CD8-positive, alpha-beta T cell (primary cell): ENCODE measurements at places on chromosomes 12 and 14.

- DNase-seq = no peak
These were observed 21.7 kb downstream of the MMP17 start for GRCh38 chr12:131849700-131850553.

GRCh38 chr12:127688906-127689428 is 578.0 kb upstream of the TMEM132C start:
- no peak for DNase-seq

GRCh38 chr12:121300083-121300819 is 3.7 kb upstream of the CAMKK2 start:
- no peak for DNase-seq

- no peak for DNase-seq
These were observed 35.8 kb upstream of the SPPL3 start for GRCh38 chr12:120940006-120940405.

DNA sequence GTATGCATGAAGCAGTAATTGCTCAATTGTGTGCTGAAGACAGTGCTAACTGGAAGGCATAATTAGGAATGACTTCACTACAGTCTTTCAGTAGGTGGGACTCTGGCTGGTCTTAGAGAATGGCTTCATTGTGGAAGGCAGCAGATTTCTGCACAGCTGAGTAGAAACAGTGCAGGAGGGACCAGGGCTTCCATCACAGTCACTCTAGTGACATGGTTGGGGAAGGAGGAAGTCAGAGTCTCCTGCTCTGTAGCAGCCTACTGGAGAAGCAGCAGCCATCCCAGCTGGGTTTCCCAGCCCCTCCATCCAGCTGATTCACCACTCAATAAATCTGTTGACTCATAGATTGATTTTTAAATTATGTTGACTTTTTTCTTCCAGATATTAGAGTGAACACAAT is 80.6 kb upstream of the DBX2 start:
- DNase-seq = no peak

DNA sequence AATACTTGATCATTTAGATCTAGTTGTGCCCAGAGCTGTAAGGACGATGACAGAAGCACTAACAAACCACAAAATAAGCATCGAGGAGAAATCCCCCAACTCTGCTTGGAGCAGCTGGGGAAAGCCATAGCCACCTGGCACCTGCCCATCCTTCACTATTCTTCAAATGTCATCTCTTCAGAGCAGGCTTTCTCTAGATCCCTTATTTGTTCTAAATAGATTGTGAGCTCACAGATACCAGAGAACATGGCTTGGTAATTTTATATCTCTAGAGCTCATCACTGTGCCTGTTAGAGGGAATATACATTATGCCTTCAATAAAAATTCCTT is 50.9 kb downstream of the GRIP1 start:
- no peak for DNase-seq

GRCh38 chr12:14367040-14367661 is 1.7 kb downstream of the ATF7IP start:
- no peak for DNase-seq

DNA sequence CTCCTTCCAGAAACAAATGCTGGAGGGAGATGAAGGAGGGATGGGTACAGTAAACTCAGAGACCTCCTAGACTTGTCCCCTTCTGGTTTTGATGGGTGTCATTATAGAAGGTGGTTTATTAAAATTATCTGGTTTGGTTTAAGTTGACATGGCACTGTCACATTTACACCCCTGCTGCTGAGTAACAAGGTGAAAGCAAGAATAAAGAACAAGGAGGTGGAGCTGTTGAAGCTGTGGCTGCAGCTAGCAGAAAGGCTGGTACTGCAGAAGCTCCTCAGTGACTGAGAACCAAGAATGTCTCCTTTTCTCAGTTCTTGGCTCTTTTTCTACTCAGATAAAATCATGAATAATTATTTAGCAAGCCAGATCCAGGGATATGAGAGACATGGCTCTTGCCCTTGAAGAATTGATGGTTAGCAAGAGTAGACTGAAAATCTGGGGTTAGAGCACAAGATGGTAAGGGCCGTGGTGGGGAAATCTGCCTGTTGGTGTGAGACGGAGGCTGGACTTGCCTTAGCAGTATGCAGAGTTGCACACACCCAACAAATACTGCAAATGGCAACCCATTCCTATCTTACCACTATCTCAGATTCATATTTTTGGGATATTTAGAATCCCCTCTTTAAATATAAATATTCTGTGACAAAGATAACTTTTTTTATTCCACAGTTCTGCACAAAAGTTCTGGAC is at the start of gene GZMH:
TSS of gene GZMH (minus strand) at position 31 of the 690 bp plus-strand sequence. CDS start 72 bp downstream, outside the sequence.
- no peak for DNase-seq

GRCh38 chr12:11856971-11857370 is 207.5 kb downstream of the ETV6 start:
- DNase-seq = no peak

GRCh38 chr14:67951529-67952135 is 132.1 kb downstream of the RAD51B start:
- no peak for DNase-seq

- DNase-seq = no peak
These were observed 388.8 kb upstream of the PDE3A start for GRCh38 chr12:19979584-19979983.

GRCh38 chr14:97036086-97036852 is 239.1 kb downstream of the VRK1 start:
- DNase-seq = no peak

- no peak for DNase-seq
These were observed 14.4 kb downstream of the TNFRSF1A start for GRCh38 chr12:6327229-6328041.

GRCh38 chr12:30823156-30823699 is 68.5 kb upstream of the CAPRIN2 start:
- DNase-seq = no peak

GRCh38 chr12:128314611-128315010 is 47.6 kb downstream of the TMEM132C start:
- DNase-seq = no peak

- no peak for DNase-seq
These were observed 112.9 kb downstream of the TSHR start for GRCh38 chr14:81068176-81068782.

DNA sequence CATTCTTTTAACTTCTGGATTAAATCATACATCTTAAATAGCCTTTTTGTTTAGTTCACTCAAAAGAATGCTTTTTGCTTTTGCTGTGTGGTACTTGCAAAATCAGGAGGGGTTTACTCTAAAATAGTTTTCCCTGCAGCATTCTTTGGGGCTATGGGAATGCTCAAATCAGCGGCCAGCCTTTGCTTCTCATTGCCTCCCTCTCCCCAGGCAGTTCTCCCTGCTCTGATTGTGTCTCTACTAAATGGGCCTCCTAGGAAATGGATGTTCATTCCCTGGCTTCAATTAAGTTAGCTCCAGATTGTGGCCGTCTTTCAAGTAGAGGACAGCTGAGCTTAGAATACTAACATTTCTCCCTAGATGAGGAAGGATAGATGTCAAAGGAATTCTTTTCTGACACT is 4.4 kb downstream of the TULP3 start:
- no peak for DNase-seq

- DNase-seq = no peak
These were observed 44.5 kb downstream of the RERGL start for GRCh38 chr12:18045446-18045992.

DNA sequence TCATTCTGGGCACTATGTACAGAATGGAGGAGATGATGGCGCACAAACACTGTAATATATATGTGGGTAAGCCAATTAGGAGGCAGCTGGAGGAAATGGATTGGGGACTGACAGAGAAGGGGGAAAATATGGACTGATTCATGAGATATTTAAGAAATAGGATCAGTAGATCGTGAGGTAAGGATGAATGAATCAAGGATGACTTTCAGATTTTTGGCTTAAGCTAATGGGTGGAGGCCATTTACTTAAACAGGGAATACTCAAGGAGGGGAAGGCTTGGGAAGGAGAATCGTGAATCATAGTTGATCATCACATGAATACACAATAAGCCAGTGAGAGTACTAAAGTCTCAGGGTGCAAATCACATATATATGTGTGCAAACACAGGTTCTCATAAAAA is 11.2 kb upstream of the GNPNAT1 start:
- DNase-seq = no peak

DNA sequence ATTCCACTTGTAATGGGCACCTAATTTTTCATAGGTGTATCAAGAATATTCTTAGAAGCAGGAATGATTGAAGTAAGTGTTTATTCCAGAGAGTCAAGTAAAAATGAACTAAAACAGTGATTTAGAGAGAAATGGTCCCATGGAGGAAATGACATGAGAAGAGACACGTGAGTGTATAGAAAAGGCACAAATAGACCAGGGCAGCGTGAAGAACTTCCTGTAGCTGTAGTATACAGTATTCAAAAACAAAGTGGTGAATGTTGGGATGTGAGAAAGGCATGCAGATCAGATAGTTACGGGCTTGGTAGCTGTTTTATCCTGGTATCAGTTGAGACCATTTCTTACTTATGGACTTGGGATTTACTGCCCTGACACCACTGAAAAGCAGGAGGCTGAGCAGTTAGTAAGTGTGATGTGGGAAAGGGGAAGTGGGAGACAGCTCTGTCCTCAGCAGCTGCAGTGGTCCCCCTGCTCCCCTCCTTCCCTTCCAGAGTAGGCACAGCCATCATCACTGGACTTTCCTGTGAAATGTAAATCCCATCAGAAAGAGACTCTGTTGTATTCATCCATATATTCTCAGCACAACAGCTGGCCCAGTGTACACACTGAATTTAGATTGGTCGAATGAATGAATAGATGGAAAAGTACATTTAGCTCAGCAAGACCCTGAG is 16.8 kb upstream of the TESPA1 start:
- no peak for DNase-seq

- DNase-seq = no peak
These were observed 234.9 kb downstream of the KTN1 start for GRCh38 chr14:55814873-55815272.

DNA sequence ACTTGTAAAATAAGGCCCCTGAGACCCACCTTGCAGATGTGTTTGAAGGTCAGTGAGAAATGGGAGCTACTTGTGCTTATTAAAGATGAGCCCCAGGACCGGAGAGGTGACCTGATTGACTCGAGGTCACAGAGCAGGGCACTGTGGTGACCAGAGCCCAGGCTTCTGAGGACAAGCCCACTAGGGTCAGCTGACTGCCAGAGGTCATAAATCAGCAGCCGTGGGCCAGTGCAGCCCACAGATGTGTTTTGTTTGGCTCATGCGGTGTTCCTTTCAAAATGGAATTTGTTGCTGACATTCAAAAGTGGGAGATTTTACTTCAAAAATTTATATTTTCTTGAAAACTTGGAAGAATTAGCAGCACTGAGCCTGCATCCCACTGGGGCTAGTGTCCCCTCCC is 24.5 kb downstream of the JDP2 start:
- no peak for DNase-seq

DNA sequence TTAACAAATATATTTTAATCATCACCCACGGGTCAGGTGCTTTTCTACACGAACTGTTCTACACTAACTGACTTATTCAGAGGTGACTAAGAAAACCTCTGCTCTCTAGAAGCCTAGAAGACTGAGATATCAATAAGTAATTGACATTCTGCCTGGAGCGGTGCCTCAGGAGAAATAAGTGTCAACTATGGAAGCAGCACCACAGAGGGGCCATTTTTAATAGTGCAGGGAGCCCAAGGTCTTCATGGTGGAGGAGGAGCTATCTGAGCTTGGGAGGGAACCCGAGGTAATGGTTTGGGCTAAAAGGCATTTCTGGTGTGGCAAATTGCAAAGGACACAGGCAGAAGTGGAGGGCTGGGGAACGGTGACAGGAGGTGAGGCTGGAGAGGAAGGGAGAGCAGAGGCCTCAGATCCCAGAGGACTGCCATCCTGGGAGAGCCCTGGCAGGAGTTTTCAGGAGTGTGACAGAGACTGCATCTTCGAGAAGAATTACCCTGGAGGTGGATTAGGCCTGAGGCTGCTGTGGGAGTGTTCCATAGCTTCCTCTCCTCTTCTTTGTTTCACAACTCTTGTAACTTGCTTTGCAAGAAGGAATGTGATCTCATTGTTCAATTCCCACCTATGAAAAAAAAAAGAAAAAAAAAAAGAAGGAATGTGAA is 123.1 kb downstream of the NPAS3 start:
- no peak for DNase-seq

DNA sequence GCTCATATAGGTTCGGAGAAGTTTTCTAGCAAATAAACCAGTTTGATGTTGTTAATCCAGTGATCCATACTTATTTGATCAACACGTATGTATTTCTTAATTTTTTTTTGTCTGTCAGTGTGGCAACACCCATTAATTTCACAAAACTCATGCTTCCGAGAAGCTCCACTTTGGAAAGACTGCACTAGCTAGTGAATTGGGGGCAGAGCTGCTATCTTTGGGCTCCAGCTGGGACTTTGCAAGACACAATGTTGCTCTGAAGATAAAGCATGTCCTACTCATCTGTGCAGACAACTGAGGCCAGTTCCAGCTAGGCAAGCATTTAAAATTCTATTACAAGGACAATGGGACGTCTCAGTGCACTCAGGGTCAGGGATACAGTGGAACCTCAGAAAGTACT is 298.4 kb downstream of the NUAK1 start:
- no peak for DNase-seq

GRCh38 chr12:76504606-76505005 is 55.0 kb downstream of the OSBPL8 start:
- DNase-seq = no peak

- no peak for DNase-seq
These were observed 6.3 kb downstream of the DDX55 start for GRCh38 chr12:123608182-123608581.

DNA sequence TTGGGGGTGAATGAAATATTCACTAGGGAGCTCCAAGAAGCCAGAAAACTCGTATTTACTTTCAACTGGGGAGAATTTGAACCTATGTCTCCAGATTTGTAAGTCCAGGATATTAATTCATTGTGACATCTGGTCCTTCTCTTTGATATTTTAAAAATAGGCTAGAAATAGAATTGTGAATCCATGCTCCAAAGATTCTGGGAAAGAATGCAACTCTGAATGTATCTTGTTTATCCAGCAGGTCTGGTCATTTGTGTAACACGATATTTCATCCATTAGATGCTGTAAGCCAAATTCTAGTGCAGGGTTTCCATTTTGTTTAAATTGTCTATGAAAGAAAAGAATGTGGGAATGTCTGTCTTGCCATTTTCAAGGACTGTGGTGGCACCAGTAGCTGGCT is 334.7 kb downstream of the BMP4 start:
- DNase-seq = no peak

GRCh38 chr12:92098594-92099380 is 46.9 kb downstream of the BTG1 start:
- no peak for DNase-seq

DNA sequence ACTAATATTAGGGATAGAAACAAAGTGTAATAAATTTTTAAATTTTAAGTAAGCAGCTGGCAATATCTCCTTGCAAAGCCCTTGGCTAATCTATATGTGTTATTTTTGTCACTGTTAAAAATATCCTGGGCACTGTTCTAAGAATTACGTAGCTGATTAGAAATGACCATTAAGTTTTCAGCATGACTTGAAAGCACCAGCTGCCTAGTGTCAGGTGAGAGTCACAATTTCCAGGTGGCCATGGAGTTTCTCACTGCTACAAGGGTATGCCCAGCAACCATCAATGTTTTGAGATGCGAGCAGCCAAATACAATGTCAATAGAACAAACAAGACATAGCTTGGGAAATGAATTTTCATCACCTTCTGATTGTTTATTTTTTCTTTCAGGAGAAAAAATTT is 23.3 kb upstream of the GYS2 start:
- DNase-seq = no peak

- no peak for DNase-seq
These were observed 19.3 kb upstream of the PCNX1 start for GRCh38 chr14:70887737-70888499.
